Left lung (tissue), 14 donors: ENCODE measurements at places on chromosomes 2 and 18. TPM values are rescaled to one million over a fixed set of nuclear protein-coding genes. Genes with fewer than 3 reads are reported as not detected.

DNA sequence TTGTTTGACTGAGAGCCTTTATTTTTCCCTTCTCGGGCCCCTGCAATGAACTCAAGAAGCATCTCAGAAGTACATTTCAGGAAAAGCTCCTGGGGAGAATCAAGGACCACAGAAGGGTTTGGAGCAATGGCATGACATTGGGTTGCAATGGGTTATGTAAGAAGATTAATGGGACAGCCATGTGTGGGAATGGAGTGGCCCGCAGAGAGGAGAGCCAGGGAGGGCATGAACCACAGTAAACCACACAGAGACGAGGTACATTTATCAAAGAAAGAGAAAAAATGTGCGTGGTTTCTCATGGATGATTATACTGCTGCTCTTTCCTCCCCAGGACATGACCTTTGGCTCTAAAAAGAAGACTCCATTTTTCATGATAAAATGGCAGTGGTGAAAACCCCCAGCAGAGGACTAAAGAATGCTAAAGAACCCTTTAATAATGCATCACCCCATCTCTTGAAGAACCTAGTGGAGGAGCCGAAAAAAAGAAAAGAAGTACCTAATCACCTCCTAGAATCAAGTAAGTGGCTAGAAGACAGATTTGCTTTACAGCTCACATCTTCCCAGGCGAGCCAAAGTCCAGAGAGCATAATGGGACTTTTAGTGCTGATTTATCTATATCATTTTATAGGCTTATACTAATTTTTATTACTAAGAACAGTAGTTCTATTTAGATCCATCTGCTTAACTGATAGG lies 1.7 kb downstream of the CFAP221 start:
- no peak for DNase-seq

DNA sequence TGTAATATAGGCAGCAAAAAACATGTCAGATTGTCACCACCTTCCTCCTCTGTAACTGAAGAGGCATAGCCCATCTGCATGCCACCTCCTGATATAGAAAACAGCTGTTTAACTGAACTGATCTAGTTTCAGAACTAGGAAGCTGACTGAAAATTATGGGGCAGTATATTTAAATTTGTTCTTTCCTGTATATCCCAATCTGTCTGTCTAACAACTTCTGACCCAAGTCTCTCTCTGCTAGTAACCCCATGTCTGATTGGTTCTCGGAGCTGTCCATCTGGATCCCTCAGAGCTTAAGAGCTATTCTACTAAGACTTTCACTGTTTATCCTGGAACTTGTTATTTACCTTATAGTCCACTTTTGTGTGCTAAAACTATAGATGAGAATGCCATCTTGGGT lies 68.2 kb upstream of the SLC35G4 start:
- DNase-seq, result no peak

KCNE4 gene
- 5.9 TPM for total RNA-seq

CXCR1 gene
- total RNA-seq, result 1.7 TPM

DNA sequence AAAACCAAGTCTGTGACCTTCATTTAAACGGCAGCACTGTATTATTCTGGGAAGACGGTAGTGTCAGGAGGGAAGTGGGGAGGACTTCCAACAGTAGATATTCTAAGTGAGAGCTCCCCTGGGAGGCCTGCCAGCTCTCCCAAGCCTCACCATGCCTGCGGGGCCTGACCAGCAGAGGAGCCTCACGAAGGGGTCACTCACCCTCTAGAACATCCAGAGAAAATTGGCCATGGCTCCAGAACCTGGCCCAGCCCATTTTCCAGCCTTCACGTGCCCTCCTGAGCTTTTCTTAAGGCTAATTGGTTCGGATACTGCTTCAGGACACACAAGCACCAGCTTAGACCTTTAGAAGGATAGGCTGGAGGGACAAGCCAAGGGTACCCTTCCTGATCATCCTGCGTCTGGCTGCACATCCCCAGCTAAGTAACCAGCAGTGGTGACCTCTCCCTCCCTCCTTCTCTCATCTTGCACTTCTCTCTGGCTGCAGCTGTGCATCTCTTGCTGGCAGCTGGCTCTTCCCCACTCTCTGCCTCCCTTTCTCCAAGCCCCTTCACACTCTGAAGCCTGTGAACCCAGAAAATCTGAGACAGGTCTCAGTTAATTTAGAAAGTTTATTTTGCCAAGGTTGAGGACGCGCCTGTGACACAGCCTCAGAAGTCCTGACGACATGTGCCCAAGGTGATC lies 120.1 kb upstream of the PKDCC start:
- no peak for DNase-seq

TRAPPC8 gene
- 49.1 TPM for total RNA-seq

LINC00305 gene
- total RNA-seq, result 1.0 TPM

GRHL1 gene
- total RNA-seq, result 4.7 TPM

DNA sequence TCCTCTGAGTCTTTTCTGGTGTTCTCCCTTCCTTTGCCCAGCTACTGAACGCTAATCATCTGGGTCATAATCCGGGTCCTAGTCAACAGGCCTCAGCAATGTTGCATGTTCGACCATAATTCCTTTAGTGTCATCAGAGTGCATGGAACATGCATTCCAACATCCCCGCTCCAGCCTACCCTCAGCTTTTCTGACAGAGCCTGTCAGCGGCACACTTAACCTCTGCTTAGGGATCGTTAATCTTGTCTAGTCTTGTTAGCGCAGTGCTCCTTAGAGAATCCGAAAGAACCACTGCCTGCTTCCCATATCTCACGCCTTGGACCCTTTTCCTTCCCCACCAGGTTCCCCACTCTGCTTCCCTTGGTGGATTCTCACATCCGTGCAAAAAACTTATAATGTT lies 767.9 kb upstream of the ID2 start:
- no peak for DNase-seq

AMER3 gene
- total RNA-seq, result not detected

RHOB gene
- 116 TPM for total RNA-seq

GRCh38 chr18:2857491-2858131 lies 10.8 kb downstream of the EMILIN2 start:
- DNase-seq, result peak; percentile 85

DNA sequence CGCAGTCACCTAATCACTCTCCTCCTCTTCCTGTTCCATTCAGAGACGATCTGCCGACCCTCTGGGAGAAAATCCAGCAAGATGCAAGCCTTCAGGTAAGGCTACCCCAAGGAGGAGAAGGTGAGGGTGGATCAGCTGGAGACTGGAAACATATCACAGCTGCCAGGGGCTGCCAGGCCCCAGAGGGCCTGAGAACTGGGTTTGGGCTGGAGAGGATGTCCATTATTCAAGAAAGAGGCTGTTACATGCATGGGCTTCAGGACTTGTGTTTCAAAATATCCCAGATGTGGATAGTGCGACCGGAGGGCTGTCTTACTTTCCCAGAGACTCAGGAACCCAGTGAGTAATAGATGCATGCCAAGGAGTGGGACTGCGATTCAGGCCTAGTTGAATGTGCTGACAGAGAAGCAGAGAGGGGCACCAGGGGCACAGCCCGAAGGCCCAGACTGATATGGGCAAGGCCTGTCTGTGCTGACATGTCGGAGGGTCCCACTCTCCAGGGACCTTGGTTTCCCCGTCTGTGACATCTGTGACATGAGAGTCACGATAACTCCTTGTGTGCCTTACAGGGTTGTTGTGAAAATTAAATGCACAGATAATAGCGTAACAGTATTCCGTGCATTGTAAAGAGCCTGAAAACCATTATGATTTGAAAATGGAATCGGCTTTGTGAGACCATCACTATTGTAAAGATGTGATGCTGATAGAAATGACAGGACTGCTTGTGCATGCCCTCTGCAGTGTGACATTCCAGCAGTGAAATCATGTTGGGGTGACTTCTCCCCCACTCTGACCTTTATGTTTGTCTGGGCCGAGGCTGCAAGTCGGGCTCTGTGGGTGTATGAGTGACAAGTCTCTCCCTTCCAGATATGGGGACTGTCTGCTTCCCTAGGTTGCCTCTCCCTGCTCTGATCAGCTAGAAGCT lies 510 bp downstream of the IL1RN start:
- no peak for DNase-seq

GRCh38 chr18:74604774-74605173 lies 7.1 kb downstream of the ZNF407 start:
- no peak for DNase-seq

KCNK3 gene
- total RNA-seq, result 24.1 TPM

CFAP65 gene
- not detected for total RNA-seq

DNA sequence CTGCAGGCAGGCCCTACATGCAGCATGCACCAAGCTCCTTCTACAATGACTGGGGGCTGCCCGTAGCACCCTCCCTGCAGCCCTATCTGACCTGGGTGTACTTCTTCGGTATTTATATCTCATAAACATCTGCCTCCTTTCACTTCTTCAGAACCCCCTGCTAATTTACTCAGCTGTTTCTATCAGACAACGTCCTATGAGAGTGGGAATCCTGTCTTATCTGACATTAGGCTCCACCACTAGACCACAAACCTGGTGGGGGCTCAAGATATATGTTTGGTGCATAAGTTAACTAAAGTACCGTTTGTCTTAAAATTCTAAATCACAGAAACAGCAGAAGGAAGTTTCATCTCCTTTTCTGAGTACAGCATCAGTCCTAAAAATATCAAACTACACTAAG lies 10.6 kb downstream of the HSBP1L1 start:
- DNase-seq, result no peak

GRCh38 chr18:10543277-10543676 lies 17.4 kb downstream of the NAPG start:
- no peak for DNase-seq

DNA sequence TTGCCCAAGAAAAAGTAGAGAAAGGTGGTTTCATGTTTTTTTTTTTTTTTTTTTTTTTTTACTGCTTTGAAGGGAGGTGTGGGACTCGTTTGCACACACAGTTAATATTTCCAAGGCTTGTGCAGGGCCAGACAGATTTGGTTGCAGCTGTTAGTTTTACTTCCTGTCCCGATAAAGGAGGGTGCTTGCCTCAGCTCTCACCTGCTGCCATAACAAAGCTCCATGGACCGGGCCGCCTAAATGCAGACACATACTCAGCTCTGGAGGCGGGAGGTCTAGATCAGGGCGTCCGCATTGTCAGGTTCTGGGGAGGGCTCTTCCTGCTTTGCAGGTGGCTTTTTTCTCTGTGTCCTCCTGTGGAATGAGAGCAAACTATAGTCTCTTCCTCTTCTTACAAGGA lies 69.9 kb downstream of the ODC1 start:
- no peak for DNase-seq

DNAJC5G gene
- not detected for total RNA-seq
